A549 treated with Mapracorat at 1 μM for 4 hours (cell line): ENCODE measurements at places on chromosomes 7 and 10. TPM values are rescaled to one million over a fixed set of nuclear protein-coding genes. Genes with fewer than 3 reads are reported as not detected.

HECW1 gene
- 11.6 to 17.2 TPM (median 15.1 TPM) in 5 replicates for total RNA-seq

ZNRF2 gene
- 4.3 to 6.9 TPM (median 6.1 TPM) in 5 replicates for total RNA-seq

ASZ1 gene
- not detected in 5 replicates for total RNA-seq

ZNF853 gene
- total RNA-seq, result 2.0 to 3.2 TPM (median 2.5 TPM) in 5 replicates

TMEM225B gene
- total RNA-seq, result 0.38 to 1.2 TPM (median 0.84 TPM) in 5 replicates

FKBP9 gene
- total RNA-seq, result 78.2 to 120 TPM (median 87.7 TPM) in 5 replicates

VSTM4 gene
- 0.15 to 0.56 TPM (median 0.39 TPM) in 5 replicates for total RNA-seq

LBX1 gene
- total RNA-seq, result not detected in 5 replicates

SPDYE1 gene
- total RNA-seq, result not detected in 5 replicates

PTER gene
- 11.5 to 17.4 TPM (median 15.1 TPM) in 5 replicates for total RNA-seq

TSPAN13 gene
- total RNA-seq, result 12.2 to 16.5 TPM (median 16.4 TPM) in 5 replicates

OPALIN gene
- total RNA-seq, result not detected in 5 replicates

MRLN gene
- not detected in 5 replicates for total RNA-seq

TASOR2 gene
- total RNA-seq, result 24.8 to 38.5 TPM (median 32.5 TPM) in 5 replicates

ZNF727 gene
- total RNA-seq, result not detected in 5 replicates

RPS24 gene
- total RNA-seq, result 2,695 to 4,161 TPM (median 2,906 TPM) in 5 replicates

ARHGAP22 gene
- total RNA-seq, result 3.4 to 5.1 TPM (median 4.0 TPM) in 5 replicates

HMX2 gene
- total RNA-seq, result 0.08 to 0.23 TPM (median 0.14 TPM) in 4 of 5 replicates, not detected in the other

AFAP1L2 gene
- total RNA-seq, result 19.2 to 25.5 TPM (median 21.7 TPM) in 5 replicates

COL13A1 gene
- total RNA-seq, result 0.11 to 0.26 TPM (median 0.24 TPM) in 4 of 5 replicates, not detected in the other

ANKRD7 gene
- 0.28 to 0.58 TPM (median 0.32 TPM) in 4 of 5 replicates, not detected in the other for total RNA-seq

SPAM1 gene
- not detected in 5 replicates for total RNA-seq

RUFY2 gene
- total RNA-seq, result 7.7 to 9.9 TPM (median 8.5 TPM) in 5 replicates

TNS3 gene
- 63.6 to 77.5 TPM (median 71.0 TPM) in 5 replicates for total RNA-seq

HOXA7 gene
- 4.1 to 5.5 TPM (median 5.0 TPM) in 5 replicates for total RNA-seq

MASTL gene
- 18.6 to 20.6 TPM (median 19.8 TPM) in 5 replicates for total RNA-seq

CRHR2 gene
- 0.05 to 0.08 TPM (median 0.05 TPM) in 4 of 5 replicates, not detected in the other for total RNA-seq

PRPS1L1 gene
- not detected in 5 replicates for total RNA-seq

WIPF3 gene
- 0.39 to 0.71 TPM (median 0.56 TPM) in 5 replicates for total RNA-seq

PEX1 gene
- total RNA-seq, result 5.2 to 7.0 TPM (median 5.7 TPM) in 5 replicates

CLDN15 gene
- total RNA-seq, result 7.3 to 13.9 TPM (median 11.1 TPM) in 5 replicates

CAMK2B gene
- total RNA-seq, result 0.12 to 0.58 TPM (median 0.23 TPM) in 5 replicates

ATOH7 gene
- 0.12 to 0.27 TPM (median 0.17 TPM) in 4 of 5 replicates, not detected in the other for total RNA-seq

HYAL4 gene
- total RNA-seq, result 0.08 TPM in 1 of 5 replicates, not detected in the others

ASL gene
- total RNA-seq, result 18.9 to 27.1 TPM (median 24.0 TPM) in 5 replicates

FRMD4A gene
- total RNA-seq, result 2.5 to 4.2 TPM (median 3.6 TPM) in 5 replicates

NUTM2B gene
- 0.29 to 0.53 TPM (median 0.34 TPM) in 5 replicates for total RNA-seq

ZSWIM8 gene
- 38.0 to 43.5 TPM (median 38.4 TPM) in 5 replicates for total RNA-seq

TMEM229A gene
- not detected in 5 replicates for total RNA-seq

SPDYE18 gene
- total RNA-seq, result 0.17 to 0.28 TPM (median 0.19 TPM) in 3 of 5 replicates, not detected in the others

SUMF2 gene
- total RNA-seq, result 106 to 116 TPM (median 114 TPM) in 5 replicates

TFPI2 gene
- total RNA-seq, result 211 to 268 TPM (median 230 TPM) in 5 replicates

NMT2 gene
- 21.2 to 26.3 TPM (median 22.7 TPM) in 5 replicates for total RNA-seq

RPEL1 gene
- total RNA-seq, result 0.07 TPM in 1 of 5 replicates, not detected in the others

MYO1G gene
- total RNA-seq, result 0.12 to 0.28 TPM (median 0.16 TPM) in 5 replicates

CPEB3 gene
- total RNA-seq, result 0.21 to 0.41 TPM (median 0.32 TPM) in 5 replicates

TMEM270 gene
- total RNA-seq, result 0.16 to 0.40 TPM (median 0.22 TPM) in 3 of 5 replicates, not detected in the others
